ENCODE measurements at places on chromosomes 7 and 10.
A peak's percentile ranks its signal among the peaks of the same experiment; 100 is the strongest.

- no peak for DNase-seq
These were observed 147.4 kb upstream of the AGR3 start for GRCh38 chr7:17029150-17029549.

DNA sequence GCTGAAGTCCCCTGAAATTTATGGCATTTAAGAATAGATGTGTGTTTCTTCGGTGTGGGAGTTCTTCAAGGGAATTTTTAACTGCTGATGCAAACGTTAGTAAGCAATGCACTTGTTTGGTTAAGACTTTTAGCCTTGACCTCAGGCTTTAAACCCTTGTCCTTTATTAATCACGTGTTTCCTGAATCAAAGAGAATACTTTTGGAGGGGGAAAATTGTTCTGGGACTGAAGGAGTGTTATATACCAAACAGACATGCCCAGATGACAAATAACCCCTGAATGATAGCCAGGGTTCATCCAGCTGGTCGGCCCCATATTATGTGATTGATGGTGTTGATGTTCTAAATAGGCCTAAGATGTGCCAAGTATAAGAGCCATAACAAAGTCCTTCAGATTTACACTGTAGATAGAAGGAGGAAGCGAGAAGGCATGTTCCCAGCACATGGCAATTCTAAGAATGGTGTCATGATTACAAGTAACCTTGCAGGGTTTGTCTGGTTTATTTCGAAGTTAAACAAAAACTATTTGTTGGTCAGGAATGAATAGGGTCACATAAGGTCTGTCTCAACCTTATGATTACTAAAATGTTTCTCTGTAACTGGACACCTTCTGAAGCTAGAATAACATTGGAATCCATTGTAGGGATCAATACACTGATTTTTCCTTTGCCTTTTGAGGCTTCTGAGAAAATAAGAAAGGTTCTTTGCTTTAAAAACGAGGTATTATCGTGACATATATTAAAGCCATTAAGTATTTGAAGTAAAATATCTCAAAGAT lies 124.2 kb upstream of the SEM1 start:
- DNase-seq: no peak

- DNase-seq: peak; percentile 74
These were observed at the start of gene AFAP1L2 for GRCh38 chr10:114404171-114405010. Gene AFAP1L2 (minus strand): TSS chr10:114404502. CDS start chr10:114404455, 47 bp downstream.

- no peak for DNase-seq
These were observed 14.2 kb downstream of the ADRB1 start for GRCh38 chr10:114057855-114058254.

DNA sequence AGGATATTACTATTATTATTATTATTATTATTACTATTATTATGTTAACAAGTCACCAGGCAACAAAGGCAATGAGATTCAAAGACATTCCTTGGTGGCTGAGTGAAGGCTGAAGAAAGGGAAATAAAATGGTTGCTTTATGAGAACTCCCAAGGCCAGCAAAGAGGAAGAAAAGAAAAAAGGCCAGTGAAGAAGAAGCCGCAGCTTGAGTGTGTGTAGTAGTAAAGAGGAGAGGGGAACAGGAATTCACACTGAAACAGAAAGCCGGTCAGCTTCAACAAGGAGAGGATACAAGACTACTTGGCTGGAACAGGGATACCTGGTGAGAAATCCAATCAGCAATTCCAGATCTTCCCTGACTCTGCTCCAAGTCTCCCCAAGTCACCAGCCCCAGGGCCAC lies 42.4 kb downstream of the PLXNA4 start:
- DNase-seq: no peak

DNA sequence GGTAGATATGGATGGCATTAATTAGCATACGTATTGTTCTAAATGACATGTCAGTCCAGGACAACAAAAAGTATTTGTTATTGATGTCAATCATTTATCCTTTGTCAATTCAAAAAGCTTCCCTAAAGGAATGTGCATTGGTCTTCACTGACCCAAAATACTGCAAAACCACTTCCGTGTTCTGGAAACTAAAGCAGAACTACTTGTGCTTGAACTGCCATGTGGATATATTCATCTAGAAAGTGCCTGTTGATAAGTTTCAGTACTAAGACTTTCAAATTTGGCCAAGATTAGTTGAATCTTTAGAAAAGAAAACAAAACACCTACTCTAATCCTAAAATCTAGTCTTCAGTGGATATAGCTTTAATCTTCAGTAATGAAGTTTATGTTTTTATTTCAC lies 242.1 kb upstream of the PPP1R3A start:
- no peak for DNase-seq

DNA sequence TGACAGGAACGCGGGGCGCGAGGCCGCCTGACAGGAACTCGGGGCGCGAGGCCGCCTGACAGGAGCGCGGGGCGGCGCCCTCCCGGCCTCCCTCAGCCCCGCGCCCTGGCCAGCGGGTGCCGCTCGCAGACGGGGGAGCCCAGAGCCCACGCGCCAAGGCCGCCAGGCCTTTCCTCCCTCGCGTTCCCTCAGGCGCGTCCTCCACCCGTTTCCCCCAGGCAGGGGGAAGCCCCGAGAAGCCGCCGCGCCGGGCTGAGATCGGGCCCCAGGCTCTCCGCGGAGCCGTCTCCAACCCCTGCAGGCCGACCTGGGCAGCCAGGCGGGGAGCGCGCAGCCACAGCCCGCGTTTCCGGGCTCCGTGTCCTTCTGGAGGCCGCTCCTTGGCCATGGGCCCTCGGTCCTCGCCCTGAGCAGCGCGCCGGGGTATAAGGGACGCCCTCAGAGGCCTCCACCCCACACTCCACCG lies 17.7 kb downstream of the PTPRN2 start:
- DNase-seq: no peak

GRCh38 chr7:143327903-143328302 lies 12.0 kb downstream of the CLCN1 start:
- DNase-seq: no peak

- DNase-seq: no peak
These were observed 31.3 kb upstream of the CXCL12 start for GRCh38 chr10:44416021-44416771.

- peak; percentile 51 for DNase-seq
These were observed 24.5 kb upstream of the MRC1 start for GRCh38 chr10:17784688-17785087.

GRCh38 chr10:102268375-102268888 lies 23.1 kb downstream of the GBF1 start:
- DNase-seq: no peak

DNA sequence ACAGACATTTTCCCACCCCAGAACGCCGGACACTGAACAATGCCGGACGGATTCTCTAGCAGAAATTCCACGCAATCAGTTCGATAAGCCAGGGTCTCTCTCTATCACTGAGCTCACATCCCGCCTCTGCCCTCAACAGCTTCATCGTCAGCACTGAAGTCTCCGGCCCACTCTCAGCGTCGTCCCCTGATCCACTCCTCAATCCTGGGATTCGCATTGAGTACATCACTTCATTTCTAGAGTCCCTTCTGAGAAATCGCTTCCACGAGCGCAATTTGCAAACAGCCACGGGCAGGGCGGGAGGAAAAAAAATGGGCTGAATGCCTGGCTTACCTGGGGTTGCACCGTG lies 365 bp downstream of the YME1L1 start:
- no peak for DNase-seq

GRCh38 chr10:86663576-86664339 lies 4.6 kb upstream of the LDB3 start:
- no peak for DNase-seq

GRCh38 chr10:132511121-132512051 lies 26.2 kb upstream of the INPP5A start:
- DNase-seq: no peak

- DNase-seq: peak; percentile 91
These were observed 33.1 kb downstream of the GPRIN2 start for GRCh38 chr10:46523119-46523961.

DNA sequence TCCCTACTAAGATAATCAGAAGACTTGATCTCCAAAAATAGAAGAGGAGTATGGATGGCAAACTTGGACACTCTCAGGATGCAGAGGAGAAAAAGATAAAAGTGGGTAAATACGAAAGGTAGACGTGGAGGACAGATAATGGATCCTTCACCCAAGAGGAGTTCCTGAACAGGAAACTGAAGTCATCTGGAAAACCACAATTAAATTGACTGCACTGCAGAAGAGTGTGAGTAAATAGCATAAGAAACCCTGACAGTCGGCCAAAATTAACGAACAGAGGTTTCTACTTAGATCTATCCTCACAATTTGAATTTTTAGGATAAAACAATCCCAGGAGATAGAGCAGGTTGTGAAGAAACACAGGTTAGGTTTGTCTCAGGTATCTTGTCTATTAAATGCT lies 70.5 kb downstream of the SDK1 start:
- DNase-seq: no peak

DNA sequence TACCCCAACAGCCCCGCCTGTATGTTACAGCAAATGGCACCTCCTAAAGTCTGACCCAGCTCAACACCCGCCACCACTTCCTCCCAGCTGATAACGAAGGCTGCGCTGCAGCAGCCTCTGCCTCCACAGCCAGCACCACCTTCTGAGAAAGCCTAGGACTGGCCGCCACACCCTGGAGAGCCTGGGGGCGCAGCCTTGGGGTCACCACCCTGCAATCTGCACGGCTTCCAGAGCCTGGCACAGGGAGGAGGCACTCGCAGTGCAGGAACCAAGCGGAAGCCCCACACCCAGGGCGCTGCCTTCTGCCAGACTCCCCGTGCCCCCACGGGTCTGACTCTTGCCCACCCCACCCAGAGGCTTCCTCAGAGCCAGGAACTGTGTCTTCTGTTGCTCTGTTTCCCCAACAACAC lies 112.5 kb downstream of the MAD1L1 start:
- DNase-seq: no peak

DNA sequence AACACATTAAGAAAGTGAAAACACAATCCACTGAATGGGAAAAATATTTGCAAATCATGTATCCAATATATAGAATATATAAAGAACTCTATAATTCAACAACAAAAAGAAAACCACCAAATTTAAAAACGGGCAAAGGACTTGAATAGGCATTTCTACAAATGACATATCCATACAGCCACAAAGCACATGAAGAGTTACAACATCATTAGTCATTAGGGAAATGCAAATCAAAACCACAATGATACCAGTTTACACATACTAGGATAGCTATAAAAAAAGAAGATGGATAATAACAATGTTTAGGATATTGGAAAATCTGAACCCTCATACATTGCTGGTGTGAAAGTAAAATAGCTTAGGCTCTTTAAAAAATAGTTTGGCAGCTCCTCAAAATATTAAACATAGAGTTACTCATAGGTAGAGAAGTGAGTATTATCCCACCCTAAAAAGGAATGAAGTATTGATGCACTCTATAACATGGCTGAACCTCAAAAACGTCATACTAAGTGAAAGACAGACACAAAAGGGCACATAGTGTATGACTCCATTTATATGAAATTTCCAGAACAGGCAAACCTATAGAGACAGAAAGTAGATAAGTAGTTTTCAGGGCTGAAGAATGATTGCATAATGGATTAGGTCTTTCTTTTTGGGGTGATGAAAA lies 4.5 kb downstream of the ZPBP start:
- DNase-seq: no peak

- no peak for DNase-seq
These were observed 35.9 kb downstream of the CCDC3 start for GRCh38 chr10:12965571-12965970.

- DNase-seq: no peak
These were observed 118.2 kb upstream of the FAM133B start for GRCh38 chr7:92708111-92709042.

- no peak for DNase-seq
These were observed 72.1 kb downstream of the DNMBP start for GRCh38 chr10:99937630-99938029.

Measured in cerebellum (tissue), 4 donors.